ENCODE measurements at places on chromosomes 12 and 14.

DNA sequence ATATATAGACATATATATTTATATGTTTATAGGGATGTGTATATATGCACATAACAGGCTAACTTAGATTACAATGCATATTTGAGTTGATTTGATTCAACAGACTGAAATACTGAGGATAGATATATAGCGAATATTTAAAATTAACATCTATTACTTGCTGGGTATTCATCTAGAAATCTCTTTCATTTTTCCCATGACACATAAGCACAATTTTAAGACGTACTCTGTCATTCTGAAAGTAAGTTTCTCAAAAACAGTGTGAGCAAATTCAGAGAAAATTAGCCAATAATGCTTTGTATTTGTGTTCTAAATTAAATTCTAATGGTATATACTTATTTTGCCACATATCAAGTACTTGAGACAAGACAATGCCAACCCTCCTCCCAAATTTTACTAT lies 907.5 kb upstream of the MDGA2 start:
- H3K4me1 ChIP-seq = no peaks in the 10 kb centered on the region
- no peak for DNase-seq
- no peak overlapping the region for H3K4me3 ChIP-seq

- H3K27me3 ChIP-seq = peaks cover 85% of the 10 kb centered on the region
- H3K27ac ChIP-seq = no peak overlapping the region
- no peaks in the 10 kb centered on the region for H3K4me1 ChIP-seq
- no peak overlapping the region for H3K4me3 ChIP-seq
These were observed 27.7 kb downstream of the CLMN start for GRCh38 chr14:95291859-95292542.

GRCh38 chr12:69671597-69671996 lies 27.5 kb downstream of the BEST3 start:
- no peak for DNase-seq
- H3K27ac ChIP-seq = no peak overlapping the region
- H3K36me3 ChIP-seq = no peaks in the 10 kb centered on the region
- H3K4me3 ChIP-seq = no peak overlapping the region
- H3K27me3 ChIP-seq = no peaks in the 10 kb centered on the region
- no peaks in the 10 kb centered on the region for H3K4me1 ChIP-seq

DNA sequence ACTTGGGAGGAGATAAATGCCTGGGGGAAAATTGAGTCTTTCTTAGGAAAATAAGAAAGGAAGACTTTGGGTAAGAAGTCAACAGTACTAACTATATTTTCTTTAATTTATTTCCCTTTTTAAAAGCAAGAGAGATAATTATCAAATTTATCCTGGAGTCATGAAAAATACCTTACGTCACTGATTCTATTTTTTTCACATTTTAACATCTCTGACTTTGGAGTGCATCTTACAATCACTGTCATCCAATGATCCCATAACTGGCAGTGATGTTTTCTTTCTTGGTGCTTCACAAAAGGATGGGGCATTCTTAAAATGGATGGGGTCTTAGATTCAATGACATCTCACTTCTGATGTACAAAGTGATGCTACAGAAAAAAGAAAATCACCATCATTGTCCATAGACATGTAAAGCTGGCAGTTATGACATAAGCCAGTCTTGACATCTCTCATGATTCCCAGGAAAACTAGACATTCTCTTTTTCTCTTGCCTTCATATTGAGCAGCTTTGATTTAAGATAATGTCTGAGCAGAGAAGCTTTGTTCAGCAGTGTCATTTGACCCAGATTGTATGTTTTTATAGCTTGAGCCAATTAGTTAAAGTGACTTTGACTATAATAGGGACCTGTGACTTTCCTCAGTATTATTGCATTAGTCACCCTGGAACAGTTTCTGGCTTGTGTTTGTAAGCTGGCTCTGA lies 236.2 kb downstream of the EGLN3 start:
- H3K4me1 ChIP-seq = no peaks in the 10 kb centered on the region
- DNase-seq = no peak
- no peaks in the 10 kb centered on the region for H3K27me3 ChIP-seq
- no peak overlapping the region for H3K4me3 ChIP-seq
- H3K27ac ChIP-seq = no peak overlapping the region

- no peak for DNase-seq
- H3K4me1 ChIP-seq = no peaks in the 10 kb centered on the region
- H3K27ac ChIP-seq = no peak overlapping the region
- no peak overlapping the region for H3K4me3 ChIP-seq
These were observed 124.5 kb upstream of the USP15 start for GRCh38 chr12:62135553-62136200.

- H3K27ac ChIP-seq = no peak overlapping the region
- H3K27me3 ChIP-seq = no peaks in the 10 kb centered on the region
- H3K36me3 ChIP-seq = no peaks in the 10 kb centered on the region
- DNase-seq = no peak
- no peak overlapping the region for H3K4me3 ChIP-seq
These were observed 657.1 kb upstream of the SEL1L start for GRCh38 chr14:82190742-82191141.

GRCh38 chr14:29927376-29928116 lies at the start of gene PRKD1:
Gene PRKD1, minus strand, starts transcription at chr14:29927847.
- peaks cover 31% of the 10 kb centered on the region for H3K27me3 ChIP-seq
- H3K4me3 ChIP-seq = peak within 1 kb of the TSS; percentile 54
- H3K36me3 ChIP-seq = no peaks in the 10 kb centered on the region
- H3K4me1 ChIP-seq = peaks cover 6% of the 10 kb centered on the region
- H3K27ac ChIP-seq = no peak within 1 kb of the TSS

DNA sequence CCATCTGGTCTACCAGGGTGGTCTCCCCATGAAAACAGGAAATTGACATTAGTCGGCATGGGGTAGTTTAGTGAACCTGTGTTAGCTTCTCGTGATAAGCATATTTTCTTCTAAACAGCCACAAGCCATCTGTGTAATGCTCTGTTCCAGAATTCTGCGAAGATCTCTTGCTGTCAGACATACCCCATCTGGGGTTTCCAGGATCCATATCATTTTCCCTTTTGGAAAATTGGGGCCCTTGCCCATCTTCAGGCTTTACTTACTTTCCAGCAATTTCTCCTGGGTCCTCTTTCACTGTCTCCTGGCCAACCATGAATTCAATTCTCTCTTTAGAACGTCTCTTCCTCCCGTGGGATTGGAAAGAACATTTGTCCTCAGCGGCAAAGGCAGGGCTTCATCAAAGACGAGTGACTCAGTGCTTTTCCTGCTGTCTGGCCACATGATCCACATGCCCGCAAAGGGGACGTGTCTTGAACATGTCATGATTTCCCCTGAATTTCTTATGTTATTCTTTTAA lies 21.4 kb upstream of the NCOR2 start:
- H3K4me1 ChIP-seq = peaks cover 2% of the 10 kb centered on the region
- H3K27me3 ChIP-seq = peaks cover 18% of the 10 kb centered on the region
- no peak for DNase-seq
- H3K4me3 ChIP-seq = no peak overlapping the region

DNA sequence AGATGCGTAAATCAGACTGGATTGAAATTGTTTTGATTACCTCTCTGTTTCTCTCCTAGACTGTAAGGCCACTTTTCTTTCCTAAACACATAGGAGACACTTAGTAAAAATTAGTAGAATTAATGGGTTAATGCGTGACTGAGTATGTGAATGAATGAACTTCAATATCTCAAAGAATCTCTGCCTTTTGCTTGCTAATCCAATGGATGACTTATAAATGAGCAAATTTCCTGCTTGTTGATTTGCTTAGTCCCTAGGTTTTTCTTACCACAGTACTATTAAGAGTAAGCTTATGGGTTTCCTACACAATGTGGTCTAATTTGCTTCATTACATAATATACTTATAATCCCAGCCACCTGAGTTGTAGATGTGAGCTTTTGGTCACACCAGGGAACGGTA lies 164.1 kb downstream of the SRGAP1 start:
- no peak for DNase-seq
- H3K27ac ChIP-seq = no peak overlapping the region
- no peak overlapping the region for H3K4me3 ChIP-seq
- H3K27me3 ChIP-seq = no peaks in the 10 kb centered on the region
- peaks cover 2% of the 10 kb centered on the region for H3K36me3 ChIP-seq
- no peaks in the 10 kb centered on the region for H3K4me1 ChIP-seq

DNA sequence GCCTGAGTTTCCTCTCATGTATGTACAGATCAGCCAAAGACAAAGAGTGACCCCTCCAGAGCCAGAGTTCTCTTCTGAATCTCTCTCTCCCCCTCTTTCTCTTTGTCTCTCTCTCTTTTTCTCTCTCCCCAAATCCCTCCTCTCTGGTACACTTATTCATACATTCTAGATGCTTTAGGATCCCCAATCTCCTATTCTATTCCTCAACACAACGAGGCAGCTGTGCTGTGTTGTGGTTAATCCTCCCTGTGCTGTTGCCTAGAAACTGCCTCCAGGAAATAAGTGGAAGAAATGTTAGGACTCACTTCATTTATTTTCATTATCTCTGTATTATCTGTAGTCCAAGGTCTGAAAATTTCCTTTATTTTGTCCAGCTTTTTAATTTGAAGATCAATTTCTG lies 350.5 kb upstream of the OR4E1 start:
- DNase-seq = no peak
- H3K27me3 ChIP-seq = no peaks in the 10 kb centered on the region
- H3K27ac ChIP-seq = no peak overlapping the region
- no peak overlapping the region for H3K4me3 ChIP-seq

GRCh38 chr12:90090929-90091651 lies 382.5 kb upstream of the ATP2B1 start:
- no peaks in the 10 kb centered on the region for H3K4me1 ChIP-seq
- H3K27ac ChIP-seq = no peak overlapping the region
- H3K36me3 ChIP-seq = no peaks in the 10 kb centered on the region
- no peaks in the 10 kb centered on the region for H3K27me3 ChIP-seq
- no peak overlapping the region for H3K4me3 ChIP-seq

DNA sequence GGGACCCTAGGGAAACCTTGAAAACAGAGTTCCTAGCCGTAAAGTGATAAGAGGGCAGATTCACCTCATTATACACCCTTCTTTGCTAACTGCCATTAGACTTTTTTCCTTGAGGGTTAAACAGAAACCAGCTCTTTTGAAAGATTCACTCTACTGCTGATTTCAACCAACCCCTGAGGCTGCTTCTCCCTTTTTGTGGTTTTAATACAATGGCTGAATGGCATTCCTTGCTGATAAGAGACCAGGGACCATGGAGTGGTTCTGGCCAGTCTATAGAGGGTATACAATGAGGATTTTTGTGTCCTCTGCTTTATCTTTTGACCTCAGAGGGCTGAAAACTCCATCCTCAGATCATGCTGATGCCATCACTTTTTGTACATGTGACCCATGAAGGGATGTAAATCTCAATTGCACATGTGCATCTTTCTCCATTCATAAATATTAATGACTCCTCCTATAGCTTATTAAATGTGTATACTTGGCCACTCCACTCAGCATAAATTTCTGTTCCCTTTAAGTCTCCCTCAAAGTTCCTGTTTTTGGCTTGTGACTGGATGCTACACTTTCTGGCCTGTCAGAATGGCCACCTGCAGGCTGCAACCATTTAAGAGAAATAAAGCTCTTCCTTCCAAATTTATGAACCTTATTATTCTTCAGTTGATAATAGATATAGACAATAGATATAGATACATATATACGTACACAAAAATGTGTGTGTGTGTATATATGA lies 233.8 kb upstream of the SEL1L start:
- no peak for DNase-seq
- no peaks in the 10 kb centered on the region for H3K27me3 ChIP-seq
- no peaks in the 10 kb centered on the region for H3K36me3 ChIP-seq
- H3K4me3 ChIP-seq = no peak overlapping the region
- no peak overlapping the region for H3K27ac ChIP-seq
- H3K4me1 ChIP-seq = no peaks in the 10 kb centered on the region

GRCh38 chr14:95320078-95320895 lies 579 bp upstream of the CLMN start:
- H3K36me3 ChIP-seq = peaks cover 3% of the 10 kb centered on the region
- peak overlapping the region; percentile 64 for H3K4me3 ChIP-seq
- no peak for DNase-seq
- H3K4me1 ChIP-seq = peaks cover 7% of the 10 kb centered on the region
- peaks cover 87% of the 10 kb centered on the region for H3K27me3 ChIP-seq

GRCh38 chr14:99240627-99241324 lies 31.2 kb downstream of the BCL11B start:
- H3K27ac ChIP-seq = peak overlapping the region; percentile 99
- DNase-seq = no peak
- H3K4me1 ChIP-seq = peaks cover 83% of the 10 kb centered on the region

Measured in effector memory CD8-positive, alpha-beta T cell (primary cell).